Central memory CD4-positive, alpha-beta T cell (primary cell): ENCODE measurements at places on chromosomes 13 and 19.
A peak's percentile ranks its signal among the peaks of the same experiment; 100 is the strongest.

- no peak for DNase-seq
Measured at GRCh38 chr19:18595475-18595874, 6.9 kb downstream of the REX1BD start.

GRCh38 chr19:823565-824121 is 1.9 kb upstream of the PLPPR3 start:
- no peak for DNase-seq

- DNase-seq, result no peak
Measured at GRCh38 chr13:112448621-112449544, 72.7 kb downstream of the SPACA7 start.

DNA sequence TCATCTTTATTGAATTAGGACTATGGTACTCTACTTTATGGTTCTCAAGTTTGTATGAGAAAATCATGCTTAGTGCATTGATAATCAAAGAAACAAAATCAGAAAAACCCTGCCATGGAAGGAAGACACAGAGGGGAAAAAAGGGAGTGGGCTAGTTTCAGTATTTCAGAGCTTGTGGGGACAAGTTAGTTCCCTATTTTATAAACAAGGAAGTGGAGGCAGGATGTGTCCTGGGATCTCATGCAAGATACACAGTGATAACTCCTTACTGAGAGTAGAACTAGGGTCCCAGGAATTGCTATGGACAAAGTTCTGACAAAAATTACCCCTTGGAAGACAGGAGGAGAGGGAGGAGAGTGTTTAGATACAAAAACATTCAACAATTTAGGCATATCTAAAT is 1277.3 kb downstream of the UQCRFS1 start:
- no peak for DNase-seq

DNA sequence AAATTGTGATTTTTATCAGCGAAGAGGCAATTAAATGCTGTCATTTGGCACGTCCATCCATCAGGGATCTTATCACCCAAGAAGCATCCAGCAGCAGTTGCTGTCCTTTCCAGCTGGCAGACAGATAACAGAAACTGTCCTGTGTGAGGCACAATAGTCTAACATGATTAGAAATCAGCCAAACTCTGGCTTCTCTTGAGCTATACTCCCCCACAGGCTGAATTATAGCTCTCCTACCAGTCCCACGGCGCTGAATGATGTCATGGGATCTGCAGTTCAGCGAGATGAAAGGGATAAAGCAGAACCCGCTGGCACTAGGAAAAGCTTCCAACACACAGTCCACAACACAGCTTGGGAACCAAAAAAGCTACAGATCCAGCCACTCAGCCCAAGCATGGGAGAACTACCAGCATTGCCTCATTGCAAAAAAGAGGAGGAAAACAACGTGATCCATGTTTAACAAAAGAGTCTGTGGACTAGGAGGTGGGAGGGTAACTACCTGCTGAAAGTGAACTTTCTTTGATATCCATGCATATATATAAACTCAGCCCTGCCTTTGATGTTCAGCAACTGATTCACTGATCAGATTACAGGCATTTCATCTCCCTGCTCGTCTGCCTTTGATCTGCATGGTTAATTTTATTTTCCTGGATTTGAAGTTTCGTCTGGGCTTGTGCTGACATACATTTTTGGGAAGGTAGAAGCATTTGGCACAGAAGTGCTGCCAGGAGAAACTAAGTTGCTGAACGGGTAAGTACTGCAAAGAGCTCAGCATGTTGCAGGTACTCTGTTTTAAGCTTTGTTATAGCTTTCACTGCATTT is at the start of gene TNFRSF19:
TNFRSF19 (plus strand) TSS at position 314 of the 822 bp plus-strand sequence. CDS start 19,772 bp downstream, outside the sequence.
- DNase-seq, result no peak

DNA sequence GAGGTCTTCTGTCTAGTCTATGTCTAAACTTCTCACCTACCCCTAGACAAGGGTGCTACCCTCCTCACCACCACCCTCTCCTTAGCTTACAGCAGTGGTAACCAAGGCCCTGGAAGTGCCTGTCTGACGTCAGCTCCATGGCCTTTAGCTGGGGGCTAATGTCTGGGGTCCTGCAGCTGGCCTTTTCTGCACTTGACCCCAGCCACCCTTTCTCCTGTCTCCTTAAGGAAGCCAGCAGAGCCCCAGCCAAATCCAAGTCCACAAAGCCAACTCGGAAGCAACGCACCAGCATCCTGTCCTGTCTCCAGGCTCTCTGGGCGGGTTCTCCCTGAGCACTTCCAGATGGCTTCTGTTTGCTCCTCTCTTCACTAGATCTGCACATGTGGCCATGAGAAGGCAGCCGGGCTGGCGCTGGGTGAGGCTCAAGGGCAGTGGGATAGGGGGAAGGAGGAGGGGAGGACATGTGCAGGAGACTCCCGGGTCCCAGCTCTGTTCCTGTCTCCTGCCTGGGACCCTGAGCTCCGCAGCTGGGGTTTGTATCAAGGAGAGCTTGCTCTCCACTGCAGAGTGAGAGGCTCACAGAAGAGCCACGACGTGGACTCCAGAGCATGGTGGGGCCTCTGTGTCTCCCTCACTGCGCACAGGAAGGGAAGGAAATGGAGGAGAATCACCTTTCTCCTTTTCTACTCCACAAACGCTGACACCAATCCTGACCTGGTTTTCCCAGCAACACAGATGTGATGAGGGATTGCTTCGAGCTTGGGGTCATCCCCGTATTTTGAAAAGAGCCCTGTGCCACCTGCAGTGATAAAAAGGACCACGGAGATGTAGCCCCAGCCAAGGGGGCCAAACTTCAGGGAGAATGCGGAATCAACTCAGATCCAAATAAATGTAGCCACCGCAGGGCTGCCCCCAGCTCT is 204.2 kb downstream of the USP12 start:
- DNase-seq, result no peak

- DNase-seq, result no peak
Measured at GRCh38 chr13:113901642-113902041, 37.8 kb upstream of the GAS6 start.

- DNase-seq, result no peak
Measured at GRCh38 chr13:50153401-50153800, 138.2 kb downstream of the KCNRG start.

DNA sequence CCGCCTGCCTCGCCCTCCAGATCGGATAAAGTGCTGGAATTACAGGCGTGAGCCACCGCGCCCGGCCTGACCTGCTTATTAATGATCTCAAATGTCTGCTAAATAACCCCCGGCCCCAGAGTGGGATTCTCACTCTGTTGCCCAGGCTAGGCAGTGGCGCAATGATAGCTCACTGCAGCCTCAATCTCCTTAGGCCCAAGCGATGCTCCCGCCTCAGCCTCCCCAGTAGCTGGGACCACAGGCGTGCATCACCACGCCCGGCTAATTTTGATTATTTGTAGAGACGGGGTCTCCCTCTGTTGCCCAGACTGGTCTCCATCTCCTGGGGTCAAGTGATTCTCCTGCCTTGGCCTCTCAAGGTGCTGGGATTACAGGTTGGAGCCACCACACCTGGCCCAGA is 626 bp upstream of the ATP5F1D start:
- no peak for DNase-seq

DNA sequence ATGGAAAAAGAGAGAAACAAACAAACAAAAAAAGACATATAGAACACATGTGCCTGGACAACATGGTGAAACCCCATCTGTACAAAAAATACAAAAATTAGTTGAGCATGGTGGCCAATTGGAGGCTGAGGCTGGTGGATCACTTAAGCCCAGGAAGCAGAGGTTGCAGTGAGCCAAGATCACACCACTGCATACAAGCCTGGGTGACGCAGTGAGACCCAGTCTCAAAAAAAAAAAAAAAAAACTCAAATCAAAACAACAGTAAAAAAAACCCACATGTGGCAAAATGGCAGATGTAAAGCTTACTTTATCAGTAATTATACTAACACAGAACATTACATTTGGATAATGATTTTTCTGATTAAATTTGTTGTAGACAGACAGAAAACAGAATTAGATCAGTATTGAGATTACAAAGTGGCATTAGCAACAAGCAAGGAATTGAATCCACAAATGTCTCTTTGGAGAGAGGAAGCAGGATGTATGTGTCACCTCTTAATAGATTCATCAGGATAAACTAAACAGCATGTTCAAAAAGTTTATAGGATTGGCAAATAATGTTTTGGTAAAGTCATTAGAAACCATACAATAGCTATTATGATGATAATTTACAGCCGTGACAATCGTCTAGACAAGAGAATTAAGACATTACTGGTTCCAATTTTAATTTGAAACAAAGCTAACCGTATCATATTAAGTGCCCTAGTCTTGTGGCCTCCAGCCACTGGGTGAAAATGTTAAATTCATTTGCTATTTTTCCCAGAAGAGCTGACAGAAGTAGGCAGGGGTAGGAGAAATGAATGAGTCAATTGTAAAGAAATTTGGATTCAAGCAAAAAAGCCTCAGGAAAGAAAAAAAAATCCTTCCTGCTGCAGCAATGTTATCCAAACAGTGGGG is 206.0 kb downstream of the FGF14 start:
- DNase-seq, result no peak

DNA sequence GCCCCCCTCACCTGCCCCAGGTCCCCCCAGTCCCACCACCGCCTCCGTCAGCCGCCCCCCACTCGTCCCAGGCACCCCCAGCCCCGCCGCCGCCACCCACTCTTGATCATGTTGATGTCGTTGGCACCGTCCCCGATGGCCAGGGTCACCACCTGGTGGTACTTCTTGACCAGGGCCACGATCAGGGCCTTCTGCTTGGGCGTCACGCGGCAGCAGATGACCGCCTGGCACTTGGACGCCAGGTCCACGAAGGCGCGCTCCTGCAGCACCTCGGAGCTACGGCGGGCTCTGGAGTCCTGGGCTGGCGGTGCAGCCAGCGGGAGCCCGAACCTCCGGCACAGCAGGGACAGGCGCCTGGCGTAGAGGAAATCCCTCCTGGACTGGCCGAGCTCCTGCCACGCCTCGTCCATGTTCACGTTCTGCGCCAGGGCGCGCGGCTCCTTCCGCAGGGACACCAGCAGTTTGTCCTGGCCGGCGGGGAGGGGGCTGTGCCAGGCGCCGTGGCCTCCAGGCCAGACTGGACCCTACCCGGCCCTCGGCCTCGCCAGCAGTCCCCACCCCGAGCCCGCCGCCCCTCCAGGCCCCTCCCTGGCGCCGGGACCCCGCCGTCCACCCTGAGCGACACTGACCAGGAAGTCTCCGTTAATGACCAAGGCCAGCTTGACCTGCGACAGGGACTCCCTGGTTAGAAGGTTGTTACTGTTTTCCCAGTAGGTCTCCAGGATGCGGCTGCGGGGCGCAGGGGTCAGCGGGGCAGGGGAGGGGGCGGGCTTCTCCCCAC is 22.6 kb downstream of the ATP8B3 start:
- no peak for DNase-seq

GRCh38 chr19:43618921-43619261 is 538 bp downstream of the ZNF428 start:
- DNase-seq, result peak; percentile 15

DNA sequence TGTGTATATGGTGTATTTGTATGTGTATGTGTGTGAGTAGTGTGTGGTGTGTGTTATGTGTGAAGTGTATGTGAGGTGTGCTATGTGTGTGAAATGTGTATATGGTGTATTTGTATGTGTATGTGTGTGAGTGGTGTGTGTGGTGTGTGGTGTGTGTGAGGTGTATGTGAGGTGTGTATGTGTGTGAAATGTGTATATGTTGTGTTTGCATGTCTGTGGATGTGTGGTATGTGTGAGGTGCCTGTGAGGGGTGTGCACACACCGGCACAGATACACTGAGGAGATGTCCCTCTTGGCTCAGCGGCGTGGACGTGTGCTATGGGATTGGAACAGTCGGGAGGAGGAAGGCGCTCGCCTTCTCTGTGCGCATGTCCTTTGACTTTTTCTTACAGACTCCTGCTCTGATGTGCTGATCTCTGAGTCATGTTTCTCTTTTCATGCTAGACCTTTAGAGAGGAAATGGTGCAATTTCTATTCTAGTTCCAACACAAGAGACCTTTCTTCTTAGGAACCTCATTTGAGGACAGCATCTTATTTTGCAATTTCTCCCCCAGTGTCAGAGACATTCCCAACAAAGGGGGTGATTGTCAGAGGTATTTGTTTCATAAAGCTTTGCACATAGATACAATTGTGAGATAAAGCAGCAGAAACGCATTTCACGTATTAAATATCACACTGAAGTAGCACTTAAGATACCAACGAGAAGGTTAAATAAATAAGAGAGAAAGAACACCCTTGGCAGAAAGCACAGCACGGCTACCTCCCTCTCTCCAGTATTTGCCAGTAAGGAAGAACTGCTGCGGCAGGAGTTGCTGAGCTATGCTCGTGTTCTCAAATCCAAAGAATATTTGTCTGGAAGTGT is 11.3 kb upstream of the TNFRSF19 start:
- DNase-seq, result no peak

GRCh38 chr13:34591900-34592529 is 350.1 kb upstream of the NBEA start:
- DNase-seq, result no peak

- no peak for DNase-seq
Measured at GRCh38 chr13:51002736-51003135, 93.1 kb downstream of the RNASEH2B start.

DNA sequence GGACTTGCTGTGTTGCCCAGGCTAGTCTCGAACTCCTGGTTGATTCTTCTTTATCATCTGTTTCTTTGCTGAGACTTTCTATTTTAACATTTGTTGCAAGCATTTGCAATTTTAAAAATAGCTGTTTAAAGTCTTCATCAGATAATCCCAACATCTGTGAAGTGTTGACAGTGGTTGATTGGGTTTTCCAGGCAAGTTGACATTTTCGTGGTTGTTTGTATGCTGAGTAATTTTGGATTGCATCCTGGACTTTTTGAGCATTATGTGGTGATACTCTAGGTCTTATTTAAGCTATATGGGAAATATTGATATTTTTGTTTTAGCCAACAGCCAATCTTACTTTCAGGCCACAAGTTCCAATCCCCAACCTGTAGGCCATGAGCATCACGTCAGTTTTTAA is 25.1 kb downstream of the AP1M1 start:
- DNase-seq, result no peak

DNA sequence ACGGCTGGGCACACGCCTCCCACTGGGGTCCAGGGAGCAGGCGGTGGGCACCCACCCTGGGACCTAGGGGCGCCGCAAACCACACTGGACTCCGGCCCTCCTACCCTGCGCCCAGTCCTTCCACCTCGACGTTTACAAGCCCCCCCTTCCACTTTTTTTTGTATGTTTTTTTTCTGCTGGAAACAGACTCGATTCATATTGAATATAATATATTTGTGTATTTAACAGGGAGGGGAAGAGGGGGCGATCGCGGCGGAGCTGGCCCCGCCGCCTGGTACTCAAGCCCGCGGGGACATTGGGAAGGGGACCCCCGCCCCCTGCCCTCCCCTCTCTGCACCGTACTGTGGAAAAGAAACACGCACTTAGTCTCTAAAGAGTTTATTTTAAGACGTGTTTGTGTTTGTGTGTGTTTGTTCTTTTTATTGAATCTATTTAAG is 1.6 kb downstream of the JUNB start:
- no peak for DNase-seq
